Prostate gland (tissue), 2 donors: ENCODE measurements at places on chromosomes 11 and 22. TPM values are rescaled to one million over a fixed set of nuclear protein-coding genes. Genes with fewer than 3 reads are reported as not detected.

Gene CASP1
- total RNA-seq: 20.1 TPM

Gene ALDH3B1
- total RNA-seq: 7.2 TPM

Gene GRK2
- total RNA-seq: 102 TPM

DNA sequence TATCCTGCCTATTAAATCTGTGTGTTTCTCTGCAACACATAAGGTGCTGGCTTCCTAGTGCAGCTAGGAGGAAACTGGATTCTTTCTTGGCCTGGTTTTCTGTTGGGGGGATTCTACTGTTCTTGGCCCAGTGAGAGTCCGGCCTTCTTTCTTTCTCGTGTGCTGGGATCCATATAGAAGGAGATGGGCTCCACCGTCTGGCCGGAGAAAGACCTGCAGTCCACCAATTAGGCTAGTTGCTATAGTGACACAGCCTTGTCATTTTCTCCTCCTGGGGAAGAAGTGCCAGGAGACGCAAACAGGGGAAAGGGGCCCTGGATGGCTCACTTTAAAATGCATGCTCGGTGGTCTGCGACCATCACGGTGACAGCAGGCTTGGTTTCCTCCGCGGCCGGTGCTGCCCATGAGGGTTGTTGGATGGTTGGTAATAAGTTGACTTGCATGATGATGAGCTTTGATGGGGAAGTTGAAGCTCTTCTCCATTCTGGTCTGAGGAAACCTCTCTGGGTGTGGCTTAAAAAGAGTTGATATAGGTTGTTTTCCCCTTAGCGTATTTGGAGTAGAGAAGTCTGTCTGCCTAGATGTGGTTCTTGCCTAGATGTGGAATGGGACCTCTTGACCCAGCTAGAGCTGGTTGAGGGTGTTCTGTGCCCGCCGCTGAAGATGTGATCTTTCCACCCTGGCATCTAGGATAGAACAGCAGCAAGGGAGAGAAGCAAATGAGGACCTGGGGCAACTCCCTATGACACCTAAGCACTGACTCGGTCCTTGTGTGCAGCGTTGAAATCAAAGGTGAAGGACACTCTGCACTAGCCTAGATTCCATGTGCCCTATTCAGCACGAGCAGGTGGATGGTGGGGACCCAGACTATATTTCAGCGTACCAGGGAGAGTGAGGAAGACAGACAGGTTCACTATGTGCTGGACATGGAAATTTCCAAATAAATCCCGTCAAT lies 1335.0 kb downstream of the BRD1 start:
- peaks cover 16% of the 10 kb centered on the region for H3K27me3 ChIP-seq
- H3K27ac ChIP-seq: no peak overlapping the region
- H3K4me1 ChIP-seq: peaks cover 10% of the 10 kb centered on the region
- H3K4me3 ChIP-seq: no peak overlapping the region
- H3K36me3 ChIP-seq: no peaks in the 10 kb centered on the region

DNA sequence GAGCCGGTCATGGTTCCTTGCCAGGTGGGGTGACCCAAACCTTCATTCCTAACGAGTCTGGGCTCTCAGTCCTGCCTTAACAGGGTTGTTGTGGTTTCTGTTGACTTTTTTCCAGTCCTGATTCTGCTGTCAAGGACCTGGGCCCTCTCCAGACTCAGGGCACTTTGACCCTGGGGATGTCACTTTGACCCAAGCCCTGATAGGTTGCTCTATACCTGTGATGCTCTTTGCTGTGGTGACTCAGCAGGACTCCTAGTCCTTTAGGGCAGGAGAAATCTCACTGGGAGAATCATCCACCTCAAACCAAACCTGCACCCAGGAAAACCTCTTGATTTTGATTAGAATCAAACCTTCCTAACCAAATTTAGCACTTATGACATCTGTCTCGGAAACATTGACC lies 20.5 kb upstream of the MPPED1 start:
- no peaks in the 10 kb centered on the region for H3K36me3 ChIP-seq
- no peak for DNase-seq
- no peaks in the 10 kb centered on the region for H3K4me1 ChIP-seq

DNA sequence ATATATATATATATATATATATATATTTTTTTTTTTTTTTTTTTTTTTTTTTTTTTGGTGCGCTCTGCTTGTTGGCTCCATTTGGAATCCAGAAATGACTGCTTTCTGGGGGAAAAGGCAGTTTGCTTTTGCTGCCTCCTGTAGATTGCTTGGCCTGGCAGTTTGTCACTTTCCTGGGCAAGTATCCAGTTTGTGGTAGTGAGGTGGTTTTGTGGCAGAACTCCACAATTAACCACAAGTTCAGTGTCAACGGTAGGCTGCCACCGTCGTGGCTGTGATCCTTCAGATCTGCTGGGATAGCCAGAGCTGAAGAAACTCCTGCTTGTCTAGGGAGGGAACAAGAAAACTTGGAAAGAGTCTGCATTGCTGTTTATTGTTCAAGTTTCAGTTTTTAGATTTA lies 5.0 kb upstream of the PDE3B start:
- peaks cover 6% of the 10 kb centered on the region for H3K4me1 ChIP-seq
- no peaks in the 10 kb centered on the region for H3K36me3 ChIP-seq
- no peak for DNase-seq

DNA sequence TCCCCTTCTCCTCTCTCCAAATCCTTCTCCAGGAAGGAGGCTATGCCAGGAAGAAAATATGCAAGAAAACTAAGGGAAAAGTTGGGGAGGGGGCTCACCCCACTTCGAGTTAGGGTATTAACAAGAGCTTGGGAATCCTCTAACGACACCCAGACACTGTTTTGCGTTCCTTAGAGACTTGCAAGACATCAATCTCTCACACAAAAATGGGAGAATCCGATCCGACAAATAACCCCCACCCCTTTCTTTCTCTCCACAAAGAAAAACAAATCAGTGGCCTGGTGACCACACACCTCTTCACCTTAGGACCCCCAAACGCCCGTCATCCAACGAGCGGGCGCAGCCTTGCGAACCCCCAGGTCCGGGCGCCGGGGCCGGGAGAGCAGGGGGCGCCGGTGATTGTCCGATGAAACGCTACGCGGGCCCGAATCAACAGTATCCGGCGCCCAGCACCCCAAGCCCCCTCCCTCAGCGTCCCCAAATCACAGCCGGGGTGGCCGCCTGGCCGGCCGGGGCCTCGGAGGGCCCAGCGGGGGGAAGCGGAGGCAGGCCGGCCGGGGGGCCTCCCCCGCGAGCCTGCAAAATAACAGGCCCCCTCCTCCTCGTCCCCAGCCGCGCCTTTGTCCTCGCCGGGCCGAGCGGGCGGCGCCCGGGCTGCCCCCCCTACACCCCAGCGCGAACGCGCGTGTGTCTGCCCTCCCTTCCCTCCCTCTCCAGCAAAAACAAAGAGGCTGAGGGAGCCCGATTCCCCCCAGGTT lies 690 bp downstream of the CSNK1E start:
- H3K4me3 ChIP-seq: peak overlapping the region; percentile 79
- DNase-seq: peak; percentile 68
- no peaks in the 10 kb centered on the region for H3K36me3 ChIP-seq
- peaks cover 27% of the 10 kb centered on the region for H3K4me1 ChIP-seq
- H3K27ac ChIP-seq: peak overlapping the region; percentile 98
- no peaks in the 10 kb centered on the region for H3K27me3 ChIP-seq

DNA sequence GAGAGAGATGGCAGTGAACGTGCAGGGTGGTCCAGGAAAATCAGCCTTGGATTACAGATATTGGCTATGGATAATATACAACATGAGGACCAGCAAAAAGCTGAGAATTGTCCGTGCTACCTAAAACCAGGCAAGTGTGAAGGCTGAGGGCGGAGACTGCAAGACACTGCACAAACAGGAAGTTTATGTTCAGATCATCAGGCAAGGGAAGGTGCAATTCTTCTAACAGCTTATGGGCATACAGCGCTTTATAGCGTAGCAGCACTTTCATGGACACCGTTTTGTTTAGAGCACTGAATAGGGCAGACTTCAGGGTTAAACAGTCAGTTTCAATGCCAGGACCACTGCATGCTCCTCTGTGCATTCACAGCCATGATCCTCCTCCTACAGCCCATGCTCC lies 93.1 kb upstream of the TMEM45B start:
- no peak for DNase-seq
- H3K4me3 ChIP-seq: no peak overlapping the region
- H3K27me3 ChIP-seq: no peaks in the 10 kb centered on the region
- H3K36me3 ChIP-seq: no peaks in the 10 kb centered on the region

GRCh38 chr22:30272781-30273601 lies 6.3 kb upstream of the OSM start:
- DNase-seq: no peak
- no peak overlapping the region for H3K4me3 ChIP-seq
- no peaks in the 10 kb centered on the region for H3K4me1 ChIP-seq
- no peak overlapping the region for H3K27ac ChIP-seq
- H3K27me3 ChIP-seq: no peaks in the 10 kb centered on the region

DNA sequence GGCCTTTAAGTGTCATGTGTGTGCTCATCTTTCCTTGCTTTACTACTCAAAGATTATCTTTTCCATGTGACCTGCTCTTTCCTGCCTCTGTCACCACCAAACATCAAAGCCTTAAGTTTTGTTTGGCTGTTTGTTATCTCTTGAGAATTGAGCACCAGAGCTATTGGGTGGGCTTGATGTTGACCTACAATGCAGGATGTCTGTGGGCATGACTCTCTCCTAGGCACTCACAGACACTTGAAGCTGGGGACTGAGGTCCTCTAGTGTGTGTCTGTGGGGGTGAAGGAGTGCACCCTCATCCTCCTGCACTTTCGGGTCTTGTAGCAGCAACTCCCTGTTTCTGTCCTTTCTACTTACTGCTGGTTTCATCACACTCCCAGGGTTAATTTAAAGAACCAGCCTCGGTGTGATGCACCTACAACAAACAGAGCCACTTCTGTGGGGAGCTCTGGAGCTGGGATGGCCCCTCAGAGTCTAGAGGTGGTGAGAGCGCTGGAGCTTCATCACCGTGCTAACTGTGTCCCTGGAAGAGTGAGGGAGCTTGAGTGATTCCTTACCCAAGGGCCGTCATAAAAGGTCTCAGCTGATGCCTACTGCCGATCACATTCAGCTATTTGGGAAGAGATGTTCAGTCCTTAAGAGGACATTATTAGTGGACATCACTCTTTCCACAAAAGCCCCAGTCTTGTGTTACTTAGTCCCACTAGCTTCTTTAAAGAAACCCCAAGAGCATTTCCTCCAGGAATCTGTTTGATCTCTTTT lies 56.3 kb downstream of the LRRC74B start:
- no peaks in the 10 kb centered on the region for H3K4me1 ChIP-seq
- DNase-seq: no peak
- no peak overlapping the region for H3K4me3 ChIP-seq
- no peaks in the 10 kb centered on the region for H3K36me3 ChIP-seq
- H3K27me3 ChIP-seq: no peaks in the 10 kb centered on the region

GRCh38 chr22:24526191-24526590 lies 28.7 kb downstream of the GUCD1 start:
- no peak overlapping the region for H3K4me3 ChIP-seq
- no peak for DNase-seq
- no peaks in the 10 kb centered on the region for H3K27me3 ChIP-seq
- H3K4me1 ChIP-seq: no peaks in the 10 kb centered on the region
- no peak overlapping the region for H3K27ac ChIP-seq
